Renal cortical epithelial cell (primary cell): ENCODE measurements at places on chromosomes 5 and 9. TPM values are rescaled to one million over a fixed set of nuclear protein-coding genes. Genes with fewer than 3 reads are reported as not detected.

FOXD4L5 gene
- total RNA-seq: 0.17 and 0.20 TPM in 2 replicates

PDLIM4 gene
- 92.0 and 249 TPM in 2 replicates for total RNA-seq

GRCh38 chr5:126437721-126438120 lies 14.5 kb downstream of the GRAMD2B start:
- DNase-seq: no peak

- DNase-seq: no peak
Measured at GRCh38 chr9:127815512-127816361, 13.1 kb downstream of the FPGS start.

INSL6 gene
- not detected in 2 replicates for total RNA-seq

DNA sequence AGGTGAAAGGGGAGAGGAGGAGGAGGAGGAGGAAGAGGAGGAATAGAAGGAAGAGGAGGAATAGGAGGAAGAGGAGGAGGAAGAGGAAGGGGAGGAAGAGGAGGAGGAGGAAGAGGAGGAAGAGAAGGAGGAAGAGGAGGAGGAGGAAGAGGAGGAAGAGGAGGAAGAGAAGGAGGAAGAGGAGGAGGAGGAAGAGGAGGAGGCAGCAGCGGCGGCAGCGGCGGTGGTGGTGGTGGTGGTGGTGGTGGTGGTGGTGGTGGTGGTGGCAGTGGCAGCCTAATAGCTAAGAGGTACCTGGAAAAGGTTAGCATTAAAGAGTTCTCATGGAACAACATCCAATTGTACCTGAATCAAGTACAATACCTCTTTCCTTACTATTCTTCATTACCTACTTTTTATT lies 32.5 kb downstream of the UBAP2 start:
- DNase-seq: no peak

EGFL7 gene
- total RNA-seq: 3.8 and 19.4 TPM in 2 replicates

GRCh38 chr5:74304536-74304935 lies 336.0 kb downstream of the ENC1 start:
- DNase-seq: no peak

CCL21 gene
- total RNA-seq: not detected in 2 replicates

- no peak for DNase-seq
Measured at GRCh38 chr9:130869250-130869649, 27.4 kb downstream of the QRFP start.

DNA sequence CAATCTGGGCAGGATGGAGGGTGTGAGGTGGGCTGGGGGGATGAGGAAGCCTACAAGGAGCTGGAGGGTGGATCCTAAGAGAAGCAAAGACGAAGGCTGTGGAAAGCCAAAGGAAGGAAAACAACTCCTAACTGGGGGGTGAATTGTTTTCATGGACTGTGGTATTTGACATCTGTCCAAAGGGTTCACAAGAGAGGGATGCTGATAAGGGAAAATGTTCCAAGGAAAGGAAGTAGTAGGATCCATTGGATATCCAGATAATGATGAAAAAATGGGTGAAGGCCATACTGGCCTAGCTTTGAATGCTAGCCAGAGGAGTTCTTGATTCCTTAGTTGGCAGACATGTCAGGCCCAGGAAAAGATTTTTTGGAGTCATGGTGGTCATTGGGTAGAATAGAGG lies 51.8 kb upstream of the FOXI1 start:
- no peak for DNase-seq

- DNase-seq: peak; percentile 62
Measured at GRCh38 chr5:68962757-68963484, 130.9 kb upstream of the SLC30A5 start.

DNA sequence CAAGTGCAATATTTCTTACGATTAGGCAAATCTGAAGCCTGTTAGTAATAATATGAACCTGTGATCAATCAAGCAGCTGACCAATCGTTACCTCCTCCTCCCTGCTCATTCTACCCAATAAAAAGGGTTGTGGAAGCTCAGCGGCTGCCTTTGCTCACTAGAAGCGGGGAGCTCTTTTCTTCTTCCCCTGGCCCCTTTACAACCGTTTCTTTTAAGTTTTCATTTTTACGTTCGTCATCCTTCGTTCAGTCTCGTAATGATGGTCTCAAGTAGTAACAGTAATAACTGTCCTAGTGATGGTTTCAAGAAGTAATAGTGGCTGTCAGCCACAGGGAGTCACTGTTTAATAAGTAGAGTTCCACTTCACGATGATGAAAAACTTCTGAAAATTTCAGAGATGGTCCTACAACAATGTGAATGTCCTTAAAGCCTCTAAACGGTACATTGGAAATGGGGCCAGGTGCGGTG lies 6.2 kb downstream of the UGT3A2 start:
- DNase-seq: no peak

ANKRD31 gene
- under 0.01 and 0.25 TPM in 2 replicates for total RNA-seq

DNA sequence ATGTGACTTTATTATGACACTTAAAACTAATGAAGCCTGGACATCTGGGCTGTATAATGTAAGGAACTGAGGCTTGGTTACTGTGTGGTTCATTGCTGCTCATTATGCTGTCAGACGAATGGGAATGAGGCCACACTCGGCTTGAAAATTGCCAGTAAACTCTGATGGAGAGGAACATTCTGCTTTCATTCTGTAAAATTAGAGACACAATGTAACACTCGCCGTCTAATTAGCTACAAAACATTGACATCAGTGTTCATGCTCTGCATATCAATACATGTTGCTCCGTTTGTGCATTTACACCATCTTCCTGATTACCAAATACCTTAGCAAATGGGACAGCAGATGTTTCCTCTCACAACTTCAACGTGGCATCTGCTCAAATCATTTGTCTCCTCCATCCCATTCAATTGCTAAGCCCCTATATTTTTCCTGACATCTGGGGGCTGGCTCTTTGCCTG lies 133.0 kb downstream of the SLC28A3 start:
- no peak for DNase-seq

- no peak for DNase-seq
Measured at GRCh38 chr5:89065919-89066318, 182.9 kb upstream of the MEF2C start.

GRCh38 chr5:157892974-157893373 lies 34.0 kb upstream of the CLINT1 start:
- DNase-seq: no peak

DNA sequence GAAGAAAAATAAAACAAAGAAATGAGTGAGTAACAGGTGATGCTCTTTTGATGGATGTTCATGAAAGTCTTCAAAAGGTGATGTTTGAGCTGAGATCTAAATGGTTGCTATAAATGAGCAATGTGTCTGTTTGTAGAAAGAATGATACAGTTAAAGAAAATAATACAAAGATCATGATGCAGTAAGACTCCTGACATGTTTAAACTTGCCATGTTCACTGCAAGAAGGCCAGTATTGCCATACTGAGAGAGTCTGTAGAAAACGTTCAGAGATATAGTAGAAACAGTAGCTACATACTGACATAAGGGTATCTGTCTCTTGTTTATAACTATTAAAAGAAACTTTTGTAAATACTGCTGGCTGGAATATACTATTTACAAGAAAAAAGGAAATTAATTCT lies 1609.2 kb upstream of the ACO1 start:
- no peak for DNase-seq
